ENCODE measurements at places on chromosomes 3 and 15. TPM values are rescaled to one million over a fixed set of nuclear protein-coding genes. Genes with fewer than 3 reads are reported as not detected.

- no peak for DNase-seq
These were observed 13.7 kb upstream of the PTPRG start for GRCh38 chr3:61547625-61548024.

DNA sequence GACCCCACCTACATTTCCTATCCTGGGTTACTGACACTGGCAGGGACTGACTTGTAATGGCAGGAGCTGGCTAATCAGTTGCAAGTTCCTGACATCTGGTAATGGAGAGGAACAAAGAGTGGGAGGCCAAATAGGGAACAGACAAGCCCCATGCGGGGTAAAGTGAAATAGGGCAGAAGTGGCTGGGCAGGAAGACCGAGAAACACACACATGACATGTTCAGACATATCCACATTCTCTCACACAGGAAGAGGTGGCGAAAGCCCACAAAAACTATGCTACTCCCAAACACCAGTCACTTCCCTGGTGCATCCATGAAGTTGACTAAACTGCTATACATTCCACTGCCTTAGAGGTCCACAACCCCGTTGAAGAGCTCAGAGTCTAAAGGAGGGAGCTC lies 394.1 kb upstream of the TBL1XR1 start:
- DNase-seq: no peak

DNA sequence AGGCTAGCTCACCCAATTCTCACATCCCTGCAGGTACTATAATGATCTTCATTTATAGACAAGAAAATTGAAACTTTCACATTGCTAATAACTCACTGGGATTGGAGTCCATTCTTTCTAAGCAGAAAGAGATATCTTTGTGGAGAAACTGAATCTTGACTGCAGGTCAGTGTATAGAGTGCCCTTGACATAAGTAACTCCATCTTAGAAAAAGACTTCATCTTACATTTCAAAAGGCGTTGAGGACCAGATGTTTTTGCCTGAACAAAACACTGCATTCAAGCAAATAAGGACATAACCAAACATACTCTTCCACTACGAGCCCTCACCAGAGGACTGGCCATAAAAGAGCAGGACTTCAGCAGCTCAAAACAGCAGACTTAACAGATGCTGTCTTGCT lies 6.8 kb upstream of the CCR3 start:
- DNase-seq: no peak

DNA sequence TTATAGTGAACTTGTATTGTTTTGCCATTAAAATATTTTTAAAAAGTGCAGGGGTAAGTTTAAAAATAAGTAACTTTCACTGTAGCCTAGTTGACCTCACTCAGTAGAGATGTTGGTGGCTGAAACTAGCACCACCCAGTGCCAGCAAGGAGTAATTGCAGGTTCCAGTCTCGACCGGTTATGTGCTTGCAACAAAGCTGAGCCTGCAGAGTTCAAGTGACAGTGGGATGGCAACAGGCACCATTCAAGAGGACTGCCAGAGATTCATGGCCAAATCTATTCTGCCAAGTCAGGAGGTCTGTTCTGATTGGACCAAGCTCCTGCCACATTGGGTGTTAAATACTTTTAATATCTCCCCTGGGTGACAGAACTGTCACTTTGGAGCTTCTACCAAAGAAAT lies 2.7 kb downstream of the ADAMTS7 start:
- no peak for DNase-seq

SEC22A gene
- 24.7 TPM for total RNA-seq

- DNase-seq: no peak
These were observed 195.6 kb downstream of the ZBBX start for GRCh38 chr3:167184511-167184910.

- no peak for DNase-seq
These were observed 620 bp upstream of the PYGO1 start for GRCh38 chr15:55588815-55589115.

SMCO1 gene
- not detected for total RNA-seq

DNA sequence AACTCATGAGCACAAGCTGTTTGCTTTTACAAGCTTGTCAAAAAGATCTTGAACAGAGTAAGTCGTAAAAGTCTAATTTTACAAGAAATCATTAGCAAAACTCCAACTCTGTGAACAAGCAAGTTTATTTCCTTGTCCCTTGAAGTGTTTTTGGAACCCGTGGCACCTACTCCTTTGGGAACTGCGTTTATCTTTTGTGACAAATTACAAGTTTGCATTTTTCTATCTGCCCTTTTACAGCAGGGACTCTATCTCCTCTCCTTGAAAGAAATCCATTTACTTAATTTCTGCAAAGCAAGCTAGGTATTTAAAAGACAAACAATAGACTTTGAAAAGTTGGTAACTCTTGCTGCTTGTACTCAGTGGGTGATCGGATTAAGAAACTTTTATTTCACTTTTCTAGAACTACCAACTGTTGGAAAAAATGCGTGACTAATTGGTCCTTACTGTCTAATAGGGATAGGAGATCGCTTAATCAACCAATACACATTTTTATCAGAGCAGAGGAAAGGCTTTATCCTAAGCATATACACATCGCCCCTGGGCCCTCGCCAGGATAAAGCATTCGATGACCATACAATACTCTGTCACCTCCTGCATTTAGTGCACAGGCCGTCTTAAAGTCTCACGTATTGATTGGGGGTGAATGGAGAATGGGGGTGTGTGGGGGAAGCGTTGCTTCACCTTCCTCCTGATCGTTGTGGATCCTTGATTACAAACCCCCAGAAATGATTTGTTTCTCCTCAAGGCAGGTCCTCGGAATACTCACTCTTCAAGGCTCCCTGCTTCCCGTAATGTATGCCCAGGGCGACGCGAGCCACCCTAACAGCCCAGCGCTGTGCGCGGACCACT lies 1.7 kb downstream of the PRTG start:
- DNase-seq: no peak

PP2D1 gene
- total RNA-seq: not detected

GRCh38 chr3:58167431-58168351 lies 43.1 kb downstream of the DNASE1L3 start:
- DNase-seq: no peak

DNA sequence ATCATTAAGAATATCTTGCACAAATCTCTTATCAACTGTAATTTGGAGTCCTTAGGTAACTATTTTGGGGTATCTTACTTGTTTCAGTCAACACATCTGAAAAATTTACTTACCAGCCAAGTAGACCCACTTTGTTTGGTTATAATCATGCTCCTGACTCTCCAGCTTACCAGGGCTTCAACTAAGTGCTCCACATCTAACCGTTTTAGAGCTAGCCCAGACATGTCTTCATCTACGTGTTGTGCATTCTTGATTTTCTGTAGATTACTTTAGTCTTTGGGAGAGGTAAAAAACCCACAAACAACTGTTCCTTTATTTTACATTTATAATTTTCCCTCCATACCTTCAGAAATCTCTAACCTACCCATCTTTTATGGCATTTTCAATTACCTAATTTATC lies 17.2 kb downstream of the EAF2 start:
- no peak for DNase-seq

DNA sequence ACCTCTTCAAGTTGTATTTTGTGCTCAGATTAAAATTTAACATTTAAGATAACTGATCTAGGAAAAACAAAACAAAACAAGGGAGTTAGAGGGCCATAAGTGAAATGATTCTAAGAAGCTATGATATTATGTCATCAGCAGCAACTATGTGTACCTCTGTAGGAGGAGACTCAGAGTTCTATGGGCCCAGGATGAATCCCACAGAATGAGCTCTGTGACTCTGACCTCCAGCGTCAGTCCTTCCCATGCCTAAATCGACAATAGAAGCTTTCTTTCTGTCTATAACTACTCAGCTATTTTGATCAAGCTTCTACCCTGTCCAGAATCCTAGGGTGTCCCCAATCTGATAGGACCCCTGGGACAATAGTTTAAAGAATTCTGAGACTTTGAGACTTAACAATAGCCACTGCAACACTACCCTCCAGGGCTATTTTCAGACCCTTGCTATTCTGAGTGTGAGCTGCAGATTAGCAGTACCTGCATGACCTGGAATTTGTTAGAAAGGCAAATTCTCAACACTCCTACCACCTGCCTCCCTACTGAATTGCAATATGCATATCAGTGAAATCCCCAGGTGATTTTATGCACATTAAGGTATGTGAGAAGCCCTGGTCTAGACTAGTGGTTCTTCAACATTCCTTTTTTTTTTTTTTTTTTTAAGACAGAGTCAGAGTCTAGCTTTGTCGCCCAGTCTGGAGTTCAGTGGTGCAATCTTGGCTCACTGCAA lies 66.7 kb downstream of the ARHGAP31 start:
- no peak for DNase-seq

DNA sequence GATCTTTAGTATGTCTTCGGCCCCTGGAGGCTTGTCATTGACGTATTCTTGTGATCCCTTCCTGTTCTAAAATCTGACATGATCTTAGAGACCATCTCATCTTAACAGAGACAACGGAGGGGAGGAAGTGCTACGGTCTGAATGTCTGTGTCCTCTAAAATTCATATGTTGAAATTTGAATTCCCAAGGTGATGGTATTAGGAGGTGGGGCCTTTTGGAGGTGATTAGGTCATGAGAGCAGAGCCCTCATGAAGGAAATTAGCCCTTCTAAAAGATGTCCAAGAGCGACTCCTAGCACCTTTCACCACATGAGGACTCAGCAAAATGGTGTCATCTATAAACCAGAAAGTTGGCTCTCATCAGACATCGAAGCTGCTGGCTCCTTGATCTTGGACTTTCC lies 233.2 kb upstream of the CMC1 start:
- DNase-seq: no peak

THAP10 gene
- 1.4 TPM for total RNA-seq

MAPKBP1 gene
- total RNA-seq: 35.8 TPM

CSPG4 gene
- 252 TPM for total RNA-seq

CPEB1 gene
- total RNA-seq: 2.0 TPM

GREM1 gene
- 0.42 TPM for total RNA-seq

All from thoracic aorta (tissue), 2 donors.